ENCODE measurements at places on chromosomes 6 and 20.

DNA sequence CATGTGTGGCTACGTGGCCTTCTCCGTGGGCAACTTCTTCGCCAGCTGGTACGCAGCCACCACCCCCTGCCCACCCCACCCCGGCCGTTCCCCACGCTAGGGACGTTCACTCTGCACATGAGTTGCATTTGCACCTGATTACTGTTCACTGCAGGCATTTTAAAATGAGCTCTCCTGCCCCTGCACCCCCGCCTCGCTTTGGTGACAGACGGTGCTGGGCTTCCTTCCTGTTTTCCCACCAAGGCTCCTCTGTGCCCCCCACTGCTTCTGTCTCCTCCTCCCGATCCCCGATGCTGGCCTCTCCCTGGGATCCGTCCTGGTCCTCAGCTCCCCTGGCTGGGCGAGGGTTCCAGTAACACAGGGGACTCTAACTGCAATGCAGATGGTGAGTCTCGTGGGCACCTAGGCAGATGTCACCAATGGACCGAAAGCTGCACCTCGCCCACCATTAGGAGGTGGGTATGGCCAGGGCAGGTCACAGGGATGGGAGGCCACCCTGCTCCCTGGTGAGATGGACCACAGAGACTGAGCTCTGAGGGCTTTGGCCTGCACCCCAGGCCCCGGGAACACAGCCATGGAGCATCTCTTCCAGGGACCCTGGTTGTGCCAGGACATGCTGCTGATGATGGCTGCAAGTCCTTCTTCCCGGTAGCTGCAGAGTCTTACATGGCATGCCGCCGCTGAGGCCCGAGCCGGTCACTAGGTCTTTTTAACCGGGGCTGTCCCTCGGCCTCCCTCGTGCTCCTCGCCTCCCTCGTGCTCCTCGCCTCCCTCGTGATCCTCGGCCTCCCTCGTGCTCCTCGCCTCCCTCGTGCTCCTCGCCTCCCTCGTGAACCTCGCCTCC is 3.8 kb downstream of the UNC93A start:
- DNase-seq, result no peak

DNA sequence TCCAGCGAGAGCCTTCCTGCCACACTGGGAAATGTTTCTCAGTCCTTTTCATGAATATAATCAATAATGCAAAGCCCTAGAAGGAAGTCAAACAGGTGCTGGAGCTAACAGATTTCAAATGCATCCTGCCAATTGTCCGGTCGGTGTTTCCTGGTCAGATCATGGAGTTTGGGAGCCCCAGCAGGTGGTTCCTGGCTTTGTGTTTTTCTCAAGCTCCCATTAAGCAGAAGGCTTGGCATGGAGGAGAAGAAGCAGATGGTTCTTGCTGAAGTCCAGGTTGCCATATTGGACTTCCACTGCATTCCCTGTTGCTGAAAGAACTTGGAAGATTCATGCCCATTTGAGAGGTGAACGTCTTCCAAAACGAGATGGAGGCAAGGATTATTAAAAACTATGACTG is 68.6 kb downstream of the GFOD1 start:
- no peak for DNase-seq

- DNase-seq, result no peak
Observed at GRCh38 chr6:1244941-1245340, 67.0 kb upstream of the FOXQ1 start.

DNA sequence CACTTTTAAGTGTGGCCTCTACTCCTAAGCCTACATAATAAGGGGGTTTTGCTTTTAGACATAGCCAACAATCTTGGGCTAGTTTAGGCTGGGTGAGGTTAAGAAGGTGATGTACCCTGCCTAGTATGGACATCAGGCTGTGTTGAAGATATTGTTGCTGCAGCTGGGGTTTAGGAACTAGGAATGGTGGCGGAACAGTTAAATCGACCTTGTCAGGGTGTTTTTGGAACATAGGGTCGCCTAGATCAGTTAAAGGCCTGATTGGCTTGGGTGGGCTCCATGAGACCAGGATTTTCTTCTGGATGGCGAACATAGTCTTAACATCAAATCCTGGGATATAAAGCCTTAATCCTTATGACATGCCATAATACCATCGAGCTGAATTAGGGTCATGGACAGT is 156.1 kb downstream of the TRIM27 start:
- DNase-seq, result no peak

- DNase-seq, result no peak
Observed at GRCh38 chr20:45810191-45810970, 2.1 kb upstream of the UBE2C start.

DNA sequence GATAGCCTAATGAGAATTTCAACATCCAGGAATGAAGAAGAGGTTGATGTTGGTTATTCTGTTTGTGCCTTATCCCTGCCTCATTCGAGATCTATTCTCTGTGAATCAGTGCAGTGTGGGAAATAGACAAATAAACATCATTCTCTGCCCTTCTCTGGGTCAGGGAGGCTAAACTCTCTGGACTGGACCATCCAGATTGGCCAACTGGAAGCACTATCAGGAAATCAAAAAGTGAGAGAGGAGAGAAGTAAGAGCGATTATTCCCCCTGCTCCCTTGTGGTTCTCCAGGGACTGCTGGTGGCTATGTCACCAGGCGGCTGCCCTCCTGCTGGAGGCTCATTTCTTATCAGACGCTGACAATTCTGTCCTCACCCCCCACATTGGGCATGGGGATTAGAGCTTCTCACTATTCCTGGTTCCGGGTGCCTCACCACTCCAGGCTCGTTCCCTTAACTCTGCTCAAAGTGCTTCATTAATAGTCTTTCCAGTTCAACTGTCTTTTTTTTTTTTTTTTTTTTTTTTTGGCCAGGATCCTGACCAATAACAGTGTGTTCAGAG is 201.7 kb upstream of the RREB1 start:
- no peak for DNase-seq

GRCh38 chr6:68572975-68573374 is 62.1 kb upstream of the ADGRB3 start:
- no peak for DNase-seq

DNA sequence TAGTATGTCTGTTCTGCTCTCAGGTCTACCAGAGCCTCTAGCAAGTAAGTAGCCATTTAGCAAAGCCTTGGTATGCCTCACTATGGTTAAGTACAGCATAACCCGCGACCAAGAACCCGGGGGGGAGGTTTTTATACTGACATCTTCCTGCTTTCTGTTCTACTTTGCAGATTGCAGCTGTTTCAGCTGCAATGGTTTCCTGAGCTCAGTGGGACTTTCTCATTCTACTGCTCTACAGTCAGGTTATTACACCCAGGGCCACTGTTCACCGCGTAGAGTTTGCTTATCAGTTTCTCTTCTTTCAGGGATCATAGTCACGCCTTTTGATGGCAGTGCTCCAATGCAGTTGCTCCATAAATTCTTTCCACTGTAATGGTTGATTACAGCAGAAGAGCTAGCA is 631.3 kb downstream of the TFAP2A start:
- DNase-seq, result no peak

DNA sequence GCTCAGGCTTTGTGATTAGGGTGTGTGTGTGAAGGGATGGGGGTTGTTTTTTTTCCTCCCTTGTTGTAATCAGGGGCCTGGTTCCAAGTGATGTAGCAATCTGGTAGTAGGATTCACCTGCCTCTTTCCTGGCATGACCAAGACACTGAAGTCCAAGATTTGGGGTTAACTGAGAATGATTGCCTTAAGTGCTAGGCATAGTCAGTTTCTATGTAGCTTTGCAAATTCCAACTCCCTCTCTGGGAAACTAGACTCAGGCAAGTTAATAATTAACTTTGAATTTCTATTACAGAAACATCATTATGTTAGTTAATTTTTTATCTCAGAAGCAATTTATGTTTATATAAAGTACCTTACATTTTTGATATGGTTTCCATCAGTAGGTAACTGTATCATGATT is 43.6 kb downstream of the NUS1 start:
- DNase-seq, result no peak

- DNase-seq, result no peak
Observed at GRCh38 chr6:10180138-10181074, 234.5 kb downstream of the TFAP2A start.

DNA sequence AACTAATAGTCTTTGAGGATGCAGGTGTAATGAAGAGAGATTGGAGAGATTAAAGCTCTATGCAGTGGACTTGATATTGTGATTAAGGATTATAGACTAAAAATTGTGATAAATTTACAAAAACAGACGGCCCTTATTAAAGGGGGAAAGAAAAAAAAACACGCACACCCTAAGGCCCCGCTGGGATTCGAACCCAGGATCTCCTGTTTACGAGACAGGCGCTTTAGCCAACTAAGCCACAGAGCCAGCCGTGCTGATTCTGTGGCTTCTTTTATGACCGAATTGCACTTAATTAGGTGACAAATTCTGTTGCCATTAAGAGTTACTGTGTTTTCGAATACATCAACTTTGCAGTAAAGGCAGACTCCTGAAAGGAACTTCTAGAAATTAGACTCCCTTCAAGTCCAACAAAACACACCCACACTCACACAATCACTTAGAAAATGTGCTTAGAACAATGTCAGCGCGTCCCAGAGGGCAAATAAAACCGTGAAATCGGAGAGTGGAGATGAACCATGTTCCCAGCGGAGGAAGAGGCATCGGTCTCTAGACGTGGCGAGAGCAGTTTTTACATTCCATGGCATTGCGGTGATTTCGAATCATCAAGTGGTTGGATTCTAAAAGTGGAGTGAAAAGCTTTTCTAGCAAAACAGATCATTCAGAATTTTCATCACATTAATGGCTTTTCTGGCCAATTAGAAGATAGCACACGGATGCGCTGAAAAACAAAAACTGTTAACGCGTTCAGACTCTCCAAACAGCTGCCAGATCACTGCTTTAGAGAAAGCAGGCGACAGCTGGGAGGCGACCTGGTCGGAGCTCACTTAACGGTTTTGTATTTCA is 122.6 kb downstream of the GPX5 start:
- peak; percentile 57 for DNase-seq

DNA sequence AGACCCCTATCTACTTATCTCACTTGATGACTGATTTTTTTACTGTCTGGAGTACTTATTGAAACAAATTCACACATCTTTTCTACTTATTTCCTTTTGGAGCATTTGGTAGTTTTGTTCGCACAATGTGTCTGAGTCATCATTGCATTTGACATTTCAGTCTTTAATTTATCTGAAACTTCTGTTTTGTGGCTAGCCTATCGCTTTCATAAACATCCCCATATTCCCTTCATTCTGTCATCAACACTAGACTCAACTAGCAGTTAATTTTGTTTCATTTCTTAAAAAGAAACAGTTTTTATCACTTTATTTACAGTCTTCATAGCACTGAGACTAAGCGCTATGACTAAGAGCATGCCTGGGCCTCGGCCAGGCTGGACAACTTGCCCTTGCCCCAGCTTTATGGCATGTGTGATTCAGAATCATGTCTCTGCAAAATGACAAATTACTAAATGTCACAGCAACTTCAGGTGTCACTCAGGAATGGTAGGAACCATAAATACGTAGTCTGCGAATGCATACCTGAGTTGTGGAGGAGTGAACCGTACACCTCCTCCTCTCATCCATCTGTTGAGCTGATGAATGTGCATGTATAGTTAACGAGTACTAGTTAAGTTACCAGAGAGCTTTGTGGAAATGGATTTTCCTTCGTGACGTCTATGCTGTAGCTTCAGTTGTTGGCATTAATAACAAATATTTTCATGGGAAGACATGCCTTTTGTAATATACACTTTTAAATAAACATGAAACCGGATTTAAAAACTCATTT is 16.2 kb downstream of the L3MBTL3 start:
- peak; percentile 25 for DNase-seq

DNA sequence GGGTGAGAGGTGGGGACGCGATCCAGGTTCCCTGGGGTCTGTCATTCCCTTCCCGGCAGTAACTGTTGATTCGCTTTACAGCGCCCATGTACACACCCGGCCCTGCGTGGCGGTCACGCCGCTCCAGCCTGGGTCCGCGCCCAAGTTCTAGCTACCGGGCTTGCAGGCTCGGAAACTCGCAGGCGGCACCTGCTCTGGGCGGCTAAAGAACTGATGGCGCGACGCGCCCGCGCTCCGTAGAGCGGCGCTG is 1.4 kb upstream of the POU3F2 start:
- DNase-seq, result no peak

Data from activated naive CD4-positive, alpha-beta T cell treated with anti-CD3 and anti-CD28 coated beads, Interleukin-2, amount 50 U/mL, for 16 hours (primary cell).